ENCODE measurements at places on chromosomes 7 and 10. TPM values are rescaled to one million over a fixed set of nuclear protein-coding genes. Genes with fewer than 3 reads are reported as not detected.
A peak's percentile ranks its signal among the peaks of the same experiment; 100 is the strongest.

- H3K27me3 ChIP-seq: no peaks in the 10 kb centered on the region
- DNase-seq: peak; percentile 41
- H3K4me3 ChIP-seq: peak overlapping the region; percentile 99
- peaks cover 39% of the 10 kb centered on the region for H3K4me1 ChIP-seq
- peaks cover 7% of the 10 kb centered on the region for H3K36me3 ChIP-seq
Observed at GRCh38 chr10:43138757-43139241, 554 bp downstream of the CSGALNACT2 start.

- H3K4me3 ChIP-seq: no peak overlapping the region
- H3K27me3 ChIP-seq: no peaks in the 10 kb centered on the region
- no peak for DNase-seq
- H3K36me3 ChIP-seq: no peaks in the 10 kb centered on the region
Observed at GRCh38 chr7:68955656-68956055, 642.6 kb upstream of the AUTS2 start.

Gene PRLHR
- total RNA-seq: not detected

Gene TPK1
- 20.3 TPM for total RNA-seq

DNA sequence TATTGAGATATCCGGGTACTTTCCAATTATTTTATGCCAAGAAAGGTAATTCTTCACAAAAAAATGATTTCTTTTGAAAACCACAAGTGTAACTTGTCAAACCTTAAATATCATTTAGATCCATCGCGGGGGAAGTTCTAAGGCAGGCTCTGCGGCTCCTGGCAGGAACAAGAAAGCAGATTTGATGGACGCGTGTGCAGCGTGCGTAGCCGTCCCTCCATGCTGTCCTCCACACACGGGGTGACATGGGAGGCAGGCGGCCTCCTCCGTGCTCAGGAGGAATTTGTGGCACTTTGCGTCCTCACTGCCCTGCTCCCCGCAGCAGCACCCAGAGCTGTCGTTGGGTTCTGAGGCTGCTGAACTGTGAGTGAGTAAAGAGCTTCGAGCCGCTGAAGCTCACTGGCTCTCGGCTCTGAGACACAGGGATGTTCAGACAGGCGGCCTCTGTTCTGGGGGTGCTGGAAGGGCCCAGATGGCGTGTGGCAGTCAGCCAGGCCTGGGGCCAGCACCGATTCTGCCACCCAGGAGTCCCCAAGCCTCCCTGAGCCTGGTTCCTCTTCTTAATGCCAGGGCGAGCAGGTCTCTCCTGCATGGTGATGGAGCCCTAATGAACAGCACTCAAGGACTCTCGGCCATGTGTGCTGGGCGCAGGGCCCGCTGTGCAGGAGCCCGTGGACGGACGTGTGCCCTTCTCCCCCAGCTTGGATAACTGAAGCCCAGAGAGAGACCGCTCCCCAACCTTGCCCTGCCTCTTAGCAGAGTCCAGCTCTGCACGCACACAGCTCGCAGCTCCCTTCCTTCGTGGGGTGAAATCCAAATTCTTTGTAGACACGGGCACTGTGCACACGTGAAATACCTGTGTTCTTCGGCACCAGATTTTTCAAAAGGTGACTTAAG lies 185.4 kb upstream of the SHH start:
- no peak overlapping the region for H3K27ac ChIP-seq
- H3K4me1 ChIP-seq: peaks cover 19% of the 10 kb centered on the region
- H3K4me3 ChIP-seq: peak overlapping the region; percentile 25
- peaks cover 10% of the 10 kb centered on the region for H3K36me3 ChIP-seq

Gene KCND2
- total RNA-seq: not detected

Gene AGAP9
- 14.5 TPM for total RNA-seq

GRCh38 chr7:2247141-2247995 lies 5.3 kb downstream of the NUDT1 start:
- no peaks in the 10 kb centered on the region for H3K27me3 ChIP-seq
- no peaks in the 10 kb centered on the region for H3K36me3 ChIP-seq
- no peak overlapping the region for H3K4me3 ChIP-seq
- H3K4me1 ChIP-seq: peaks cover 21% of the 10 kb centered on the region

GRCh38 chr7:96211954-96212353 lies 109.9 kb downstream of the SLC25A13 start:
- no peak for DNase-seq
- no peak overlapping the region for H3K27ac ChIP-seq
- H3K36me3 ChIP-seq: no peaks in the 10 kb centered on the region
- no peaks in the 10 kb centered on the region for H3K27me3 ChIP-seq
- H3K4me3 ChIP-seq: no peak overlapping the region
- no peaks in the 10 kb centered on the region for H3K4me1 ChIP-seq

Gene ARMC3
- total RNA-seq: 5.0 TPM

GRCh38 chr7:94003446-94004023 lies 620 bp downstream of the BET1 start:
- H3K36me3 ChIP-seq: peaks cover 1% of the 10 kb centered on the region
- peaks cover 10% of the 10 kb centered on the region for H3K27me3 ChIP-seq
- peaks cover 35% of the 10 kb centered on the region for H3K4me1 ChIP-seq
- peak overlapping the region; percentile 99 for H3K4me3 ChIP-seq
- DNase-seq: no peak

- H3K4me1 ChIP-seq: no peaks in the 10 kb centered on the region
- peaks cover 2% of the 10 kb centered on the region for H3K36me3 ChIP-seq
- H3K27me3 ChIP-seq: peaks cover under 1% of the 10 kb centered on the region
- H3K4me3 ChIP-seq: no peak overlapping the region
- DNase-seq: no peak
Observed at GRCh38 chr7:20738518-20739481, 47.9 kb downstream of the SP8 start.

GRCh38 chr10:59830601-59831259 lies 75.6 kb downstream of the CCDC6 start:
- peak; percentile 14 for DNase-seq
- H3K36me3 ChIP-seq: peaks cover 9% of the 10 kb centered on the region
- peaks cover 34% of the 10 kb centered on the region for H3K4me1 ChIP-seq
- H3K27ac ChIP-seq: no peak overlapping the region
- no peak overlapping the region for H3K4me3 ChIP-seq

DNA sequence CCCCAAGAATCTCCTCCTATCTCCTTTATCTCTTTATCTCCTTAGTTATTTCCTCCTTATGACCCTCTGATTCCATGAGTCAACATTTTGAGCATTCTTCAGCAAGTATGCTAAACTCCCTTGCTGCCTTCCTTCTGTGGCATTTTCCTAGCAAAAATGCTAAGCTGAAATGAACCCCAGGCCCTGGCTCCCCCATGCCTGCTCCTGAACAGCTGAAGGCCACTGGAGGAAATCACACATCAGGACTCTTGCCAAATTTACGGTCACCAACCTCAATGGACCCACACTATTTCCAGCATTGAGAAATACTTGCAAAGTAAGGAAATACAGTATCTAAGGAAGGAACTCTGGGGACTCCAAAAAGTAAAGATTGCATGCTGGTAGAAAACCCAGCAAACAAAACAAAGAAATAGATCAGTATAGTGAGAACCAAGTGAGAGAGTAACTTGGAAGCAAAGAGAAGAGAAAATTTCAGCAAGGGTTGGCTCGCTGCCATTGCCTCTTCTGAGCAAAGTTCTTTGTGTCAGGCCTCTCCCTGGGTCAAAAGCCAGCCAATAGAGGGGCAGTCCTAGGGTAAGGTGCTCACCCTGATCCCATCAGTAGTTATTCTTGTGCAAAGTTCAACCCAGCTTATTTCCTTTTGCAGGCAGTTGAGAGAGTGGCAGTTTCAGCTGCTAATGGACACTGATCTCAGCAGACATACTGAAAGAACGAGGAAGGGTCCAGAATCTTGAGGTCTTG lies 5.1 kb upstream of the PLEKHS1 start:
- no peak overlapping the region for H3K27ac ChIP-seq
- no peak for DNase-seq
- H3K27me3 ChIP-seq: peaks cover 22% of the 10 kb centered on the region
- H3K36me3 ChIP-seq: no peaks in the 10 kb centered on the region
- H3K4me1 ChIP-seq: no peaks in the 10 kb centered on the region

DNA sequence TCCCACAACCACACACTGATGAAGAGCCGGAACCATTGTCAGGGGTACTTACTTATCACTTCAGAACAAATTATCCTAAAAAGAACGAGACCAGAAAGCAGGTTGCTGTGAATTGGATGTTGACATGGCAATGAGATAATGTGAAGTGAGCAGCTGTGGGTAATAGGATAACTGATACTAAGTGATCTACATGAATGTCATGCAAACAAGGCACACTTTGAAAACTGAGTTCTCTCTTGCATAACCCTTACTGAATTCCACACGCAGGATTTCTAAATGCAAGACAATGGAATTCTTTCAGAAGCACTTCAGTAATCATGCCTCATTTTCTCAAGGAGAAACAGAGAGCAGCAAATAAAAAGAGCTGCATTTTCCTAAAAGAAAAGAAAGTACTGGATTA lies 242.5 kb upstream of the TMEM229A start:
- H3K4me1 ChIP-seq: no peaks in the 10 kb centered on the region
- no peaks in the 10 kb centered on the region for H3K36me3 ChIP-seq
- DNase-seq: no peak
- no peak overlapping the region for H3K4me3 ChIP-seq
- H3K27ac ChIP-seq: no peak overlapping the region

Gene IFIT1B
- total RNA-seq: not detected

Gene TMEM196
- not detected for total RNA-seq

GRCh38 chr7:85078181-85078580 lies 108.7 kb downstream of the SEMA3D start:
- no peak overlapping the region for H3K27ac ChIP-seq
- H3K4me1 ChIP-seq: no peaks in the 10 kb centered on the region
- no peaks in the 10 kb centered on the region for H3K36me3 ChIP-seq
- H3K27me3 ChIP-seq: no peaks in the 10 kb centered on the region

- H3K4me3 ChIP-seq: peak overlapping the region; percentile 99
- H3K27me3 ChIP-seq: no peaks in the 10 kb centered on the region
- H3K36me3 ChIP-seq: peaks cover 4% of the 10 kb centered on the region
- peaks cover 28% of the 10 kb centered on the region for H3K4me1 ChIP-seq
- DNase-seq: no peak
- peak overlapping the region; percentile 95 for H3K27ac ChIP-seq
Observed at GRCh38 chr7:128939861-128940410, 2.2 kb downstream of the IRF5 start.

- DNase-seq: no peak
- peaks cover 13% of the 10 kb centered on the region for H3K4me1 ChIP-seq
- no peak overlapping the region for H3K4me3 ChIP-seq
- H3K36me3 ChIP-seq: peaks cover 14% of the 10 kb centered on the region
- H3K27ac ChIP-seq: no peak overlapping the region
Observed at GRCh38 chr7:127847641-127848040, 183.6 kb downstream of the LRRC4 start.

DNA sequence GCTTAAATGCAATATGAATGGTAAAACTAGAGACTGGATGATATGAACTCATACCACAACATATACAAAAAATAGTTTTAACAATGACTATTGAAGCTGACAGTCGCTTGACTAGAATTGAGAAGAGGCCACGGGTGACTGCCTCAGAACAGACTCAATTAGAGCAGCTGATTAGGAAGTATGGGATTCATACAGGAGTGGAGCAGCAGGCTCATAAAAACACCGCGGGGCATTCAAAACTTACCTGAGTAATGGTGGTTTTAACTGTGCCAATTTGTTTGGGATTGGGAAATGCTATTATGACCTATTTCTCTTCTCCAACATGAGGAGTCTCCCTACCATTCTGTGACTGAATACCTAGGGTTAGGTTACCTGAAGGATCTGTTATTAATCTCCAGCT lies 2.1 kb downstream of the CADPS2 start:
- no peak overlapping the region for H3K27ac ChIP-seq
- no peak for DNase-seq
- H3K4me1 ChIP-seq: no peaks in the 10 kb centered on the region
- H3K27me3 ChIP-seq: peaks cover 44% of the 10 kb centered on the region
- H3K4me3 ChIP-seq: no peak overlapping the region

GRCh38 chr10:108392286-108392685 lies 1227.8 kb upstream of the SORCS1 start:
- DNase-seq: no peak
- H3K4me3 ChIP-seq: no peak overlapping the region
- no peak overlapping the region for H3K27ac ChIP-seq
- no peaks in the 10 kb centered on the region for H3K27me3 ChIP-seq
- H3K4me1 ChIP-seq: no peaks in the 10 kb centered on the region

DNA sequence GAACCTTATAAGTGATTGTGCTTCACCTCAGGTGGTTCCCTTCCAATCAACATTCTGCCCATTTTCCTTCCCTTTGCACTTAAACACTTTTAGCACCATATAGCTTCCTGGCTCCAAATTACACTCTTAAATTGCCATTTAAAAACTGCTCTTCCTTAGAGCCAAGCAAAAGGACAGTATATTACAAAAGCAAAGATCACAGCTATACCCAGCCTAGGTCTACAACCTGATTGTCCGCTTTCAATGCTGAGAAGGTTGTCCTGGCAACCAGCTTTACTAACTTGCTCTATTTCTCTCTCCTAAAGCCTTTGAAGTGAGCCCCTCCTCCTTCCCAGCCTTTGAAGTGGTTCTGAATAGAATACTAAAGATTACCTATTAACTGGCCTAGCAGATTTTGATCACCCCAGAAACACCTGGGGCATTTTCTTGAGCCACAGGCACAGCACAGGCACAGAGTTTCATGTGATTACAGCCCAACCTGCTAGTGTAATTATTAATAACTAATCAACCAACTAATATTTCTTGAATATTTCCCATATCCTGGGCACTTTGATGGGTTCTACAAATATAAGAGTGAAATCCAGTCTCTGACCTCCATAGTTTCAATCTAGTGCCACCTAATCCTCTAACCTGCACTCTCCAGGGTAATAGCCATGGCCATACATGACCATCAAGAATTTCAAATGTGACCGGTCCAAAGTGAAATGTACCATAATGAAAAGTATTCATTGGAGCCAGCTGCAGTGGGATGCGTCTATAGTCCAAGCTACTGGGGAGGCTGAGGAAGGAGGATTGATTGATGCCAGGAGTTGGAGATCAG lies 63.6 kb upstream of the TRIM24 start:
- no peak overlapping the region for H3K4me3 ChIP-seq
- H3K27ac ChIP-seq: no peak overlapping the region
- no peaks in the 10 kb centered on the region for H3K36me3 ChIP-seq
- no peak for DNase-seq
- no peaks in the 10 kb centered on the region for H3K4me1 ChIP-seq

- H3K27me3 ChIP-seq: peaks cover 20% of the 10 kb centered on the region
- no peaks in the 10 kb centered on the region for H3K4me1 ChIP-seq
- H3K27ac ChIP-seq: no peak overlapping the region
Observed at GRCh38 chr7:156039971-156040677, 227.9 kb upstream of the SHH start.

DNA sequence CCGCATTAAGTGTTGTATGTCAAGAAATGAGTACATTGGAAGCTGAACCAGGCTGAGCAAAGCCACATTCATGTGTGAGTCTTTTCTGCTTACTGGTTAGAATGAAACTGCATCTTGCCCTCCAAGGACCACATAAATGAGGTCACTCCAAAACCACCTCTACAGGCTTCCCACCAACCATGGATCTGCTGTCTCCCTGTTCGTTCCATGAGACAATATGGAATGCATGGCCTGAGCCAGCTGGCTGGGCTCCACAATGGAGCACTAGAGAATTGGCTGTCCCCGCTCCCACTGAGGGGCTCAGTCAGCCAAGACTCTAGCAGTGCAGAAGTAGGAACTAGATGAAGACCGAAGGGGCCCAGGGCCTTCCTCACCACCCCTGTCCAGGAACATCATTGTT lies 120.8 kb downstream of the TNS3 start:
- no peaks in the 10 kb centered on the region for H3K4me1 ChIP-seq
- no peaks in the 10 kb centered on the region for H3K36me3 ChIP-seq
- no peak overlapping the region for H3K27ac ChIP-seq
- no peak overlapping the region for H3K4me3 ChIP-seq
- H3K27me3 ChIP-seq: no peaks in the 10 kb centered on the region

- peaks cover 7% of the 10 kb centered on the region for H3K4me1 ChIP-seq
- H3K36me3 ChIP-seq: peaks cover 4% of the 10 kb centered on the region
- peak overlapping the region; percentile 83 for H3K4me3 ChIP-seq
- DNase-seq: no peak
Observed at GRCh38 chr7:128167042-128167701, 73.9 kb upstream of the LEP start.

Data from T-helper 17 cell (primary cell).